Activated T-helper 1 cell treated with anti-CD3 and anti-CD28 coated beads, Interleukin-2, amount 50 U/mL, for 16 hours (primary cell): ENCODE measurements at places on chromosomes 5 and 9.

DNA sequence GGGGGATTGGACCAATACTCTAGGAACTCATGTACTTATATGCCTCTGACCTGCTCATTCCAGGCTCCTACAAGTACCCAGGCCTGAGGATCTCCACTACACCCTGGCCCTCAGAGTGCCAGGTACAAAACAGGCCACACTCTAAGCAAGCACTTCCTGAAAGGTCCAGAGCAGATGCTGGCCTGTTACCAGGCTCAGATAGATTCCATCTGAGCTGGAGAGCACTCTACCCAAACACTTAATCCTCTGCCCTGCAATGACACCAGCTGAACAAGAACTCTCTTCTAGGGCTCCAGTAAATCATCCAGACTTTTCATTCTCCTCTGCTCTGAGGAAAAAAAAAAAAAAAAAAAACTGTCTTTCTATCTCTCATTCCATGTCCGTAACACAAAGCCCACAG lies 2.9 kb downstream of the P4HA2 start:
- no peak for DNase-seq

DNA sequence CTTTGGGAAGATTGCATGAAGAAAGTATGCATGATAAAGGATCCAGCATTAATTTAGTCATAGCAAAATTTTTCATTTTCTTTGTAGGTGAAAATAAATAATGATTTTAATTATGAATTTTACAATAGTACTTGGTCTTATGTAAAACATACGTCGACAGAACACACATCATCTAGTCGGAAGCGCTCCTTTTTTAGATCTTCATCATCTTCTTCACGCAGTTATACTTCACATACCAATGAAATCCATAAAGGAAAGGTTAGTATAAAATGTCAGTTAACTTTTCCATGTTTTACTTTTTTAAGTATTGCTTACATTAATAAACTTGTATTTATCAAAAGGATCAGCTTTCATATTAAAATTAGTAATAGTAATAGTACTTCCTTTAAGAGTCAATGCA lies 35.8 kb downstream of the C7 start:
- DNase-seq, result no peak

DNA sequence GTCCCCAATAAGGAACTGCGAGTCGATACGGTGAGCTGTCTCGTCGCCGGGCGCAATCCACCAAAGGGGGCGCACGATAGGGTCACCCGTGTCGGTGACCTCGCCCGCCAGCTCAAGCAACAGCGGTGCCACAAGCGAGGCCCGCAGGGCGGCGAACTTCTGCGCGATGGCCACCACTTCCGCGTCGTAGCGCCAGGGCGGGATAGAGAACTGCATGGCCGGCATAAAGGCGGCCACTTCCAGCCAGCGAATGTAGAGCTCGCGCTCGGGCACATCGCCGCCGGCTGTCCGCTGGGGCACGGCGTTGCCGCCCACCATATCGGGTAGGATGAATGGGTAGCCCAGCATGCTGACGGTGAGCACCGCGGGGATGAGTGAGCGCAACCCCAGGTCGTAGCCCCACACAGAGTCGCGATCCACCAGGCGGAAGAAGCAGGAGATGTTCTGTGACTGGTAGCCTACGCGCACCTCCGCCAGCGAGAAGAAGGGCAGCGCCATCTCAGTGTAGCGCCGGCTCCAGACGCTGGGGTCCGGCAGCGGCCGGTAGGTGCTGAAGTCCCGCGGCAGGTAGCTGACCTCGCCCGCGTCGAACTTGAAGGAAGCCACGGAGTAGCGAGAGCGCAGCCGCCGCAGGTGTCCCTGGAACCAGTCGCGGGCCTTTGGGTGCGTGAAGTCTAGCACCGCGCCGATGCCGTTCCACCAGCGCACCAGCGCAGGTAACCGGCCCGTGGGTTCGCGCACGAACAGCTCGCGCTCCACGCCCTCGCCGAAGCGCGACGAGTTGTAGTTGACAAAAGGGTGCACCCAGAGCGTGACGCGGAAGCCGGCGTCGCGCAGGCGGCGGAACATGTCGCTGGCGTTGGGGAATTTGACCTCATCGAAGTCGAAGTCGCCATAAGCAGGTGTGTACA lies 5.5 kb downstream of the MYORG start:
- no peak for DNase-seq

DNA sequence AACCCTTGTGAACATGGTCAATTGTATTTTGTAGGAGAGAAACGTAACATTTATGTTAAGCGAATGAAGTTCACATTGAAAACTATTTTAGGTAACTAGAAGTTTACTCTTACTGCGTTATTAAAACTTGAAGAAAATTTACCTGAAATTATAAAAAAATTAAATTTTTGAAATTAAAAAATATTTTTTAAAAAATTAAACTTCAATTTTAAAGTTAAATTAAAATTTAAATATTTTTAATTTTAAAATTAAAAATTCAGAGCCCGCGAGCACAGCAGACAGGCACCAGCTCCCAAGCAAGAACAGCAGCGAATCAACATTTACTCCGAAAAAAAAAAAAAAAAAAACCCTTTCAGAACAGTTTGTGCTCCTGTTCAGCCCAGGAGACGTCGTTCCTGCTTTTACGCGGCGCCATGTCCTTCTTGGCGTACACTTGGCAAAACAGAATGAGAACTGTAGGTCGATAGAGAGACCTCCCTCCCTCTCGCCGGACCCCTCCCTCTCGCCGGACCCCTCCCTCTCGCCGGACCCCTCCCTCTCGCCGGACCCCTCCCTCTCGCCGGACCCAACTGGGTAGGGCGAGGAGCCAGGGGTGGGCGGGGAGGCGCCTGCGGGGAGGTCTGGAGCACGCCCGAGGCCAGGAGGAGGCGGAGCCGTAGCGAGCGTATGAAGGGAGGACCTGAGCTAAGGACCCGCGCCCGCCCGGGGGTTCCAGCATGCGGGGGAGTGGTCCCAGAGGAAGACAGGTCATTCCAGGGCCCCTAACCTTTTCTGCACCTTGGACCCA lies 235.8 kb downstream of the ROR2 start:
- no peak for DNase-seq

DNA sequence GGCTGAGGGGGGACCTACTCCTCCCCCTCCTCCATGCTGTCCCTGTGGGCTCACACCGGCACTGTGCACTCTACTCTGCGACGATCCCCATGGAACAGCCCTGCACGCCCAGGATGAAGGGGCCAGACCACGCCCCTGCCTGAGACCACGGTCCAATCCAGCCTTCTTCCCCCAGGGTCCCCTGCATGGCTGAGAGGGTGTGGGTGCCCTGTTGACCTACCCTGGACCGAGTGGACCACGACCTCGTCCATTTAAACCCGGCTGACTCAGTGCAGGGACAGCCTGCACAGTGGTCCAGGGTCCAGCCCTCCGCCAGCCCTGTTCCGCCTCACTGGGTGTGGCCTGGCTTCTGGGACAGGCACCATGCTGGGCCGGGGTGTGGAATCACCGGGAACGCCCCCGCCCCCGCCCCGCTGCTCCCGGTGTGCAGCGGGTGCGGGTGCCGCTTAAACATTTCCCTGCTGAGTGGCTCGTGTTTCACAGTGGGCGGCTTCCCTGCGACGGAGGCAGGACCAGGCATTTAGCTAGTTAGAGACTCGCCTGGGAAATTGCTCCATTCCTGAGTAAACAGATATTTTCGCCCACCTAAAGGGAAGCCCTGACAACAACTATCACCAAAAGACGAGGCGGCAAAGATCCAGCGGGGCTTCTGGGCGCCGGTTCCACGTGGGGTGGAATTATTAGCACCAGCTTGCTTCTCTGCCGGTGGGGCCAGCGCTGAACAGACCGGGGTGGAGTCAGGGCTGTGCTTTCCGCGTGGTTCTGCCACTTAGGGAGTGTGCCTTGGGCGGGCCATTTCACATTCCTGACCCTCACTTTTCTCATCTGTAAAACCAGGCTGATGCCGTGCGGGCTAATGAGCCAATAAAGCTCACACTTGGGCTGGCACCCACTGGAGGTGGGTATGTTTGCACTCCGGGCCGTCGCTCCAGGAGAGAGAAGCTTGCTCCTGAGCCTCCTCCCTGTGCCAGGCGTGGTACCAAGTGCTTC lies 22.6 kb downstream of the DBH start:
- DNase-seq, result no peak

DNA sequence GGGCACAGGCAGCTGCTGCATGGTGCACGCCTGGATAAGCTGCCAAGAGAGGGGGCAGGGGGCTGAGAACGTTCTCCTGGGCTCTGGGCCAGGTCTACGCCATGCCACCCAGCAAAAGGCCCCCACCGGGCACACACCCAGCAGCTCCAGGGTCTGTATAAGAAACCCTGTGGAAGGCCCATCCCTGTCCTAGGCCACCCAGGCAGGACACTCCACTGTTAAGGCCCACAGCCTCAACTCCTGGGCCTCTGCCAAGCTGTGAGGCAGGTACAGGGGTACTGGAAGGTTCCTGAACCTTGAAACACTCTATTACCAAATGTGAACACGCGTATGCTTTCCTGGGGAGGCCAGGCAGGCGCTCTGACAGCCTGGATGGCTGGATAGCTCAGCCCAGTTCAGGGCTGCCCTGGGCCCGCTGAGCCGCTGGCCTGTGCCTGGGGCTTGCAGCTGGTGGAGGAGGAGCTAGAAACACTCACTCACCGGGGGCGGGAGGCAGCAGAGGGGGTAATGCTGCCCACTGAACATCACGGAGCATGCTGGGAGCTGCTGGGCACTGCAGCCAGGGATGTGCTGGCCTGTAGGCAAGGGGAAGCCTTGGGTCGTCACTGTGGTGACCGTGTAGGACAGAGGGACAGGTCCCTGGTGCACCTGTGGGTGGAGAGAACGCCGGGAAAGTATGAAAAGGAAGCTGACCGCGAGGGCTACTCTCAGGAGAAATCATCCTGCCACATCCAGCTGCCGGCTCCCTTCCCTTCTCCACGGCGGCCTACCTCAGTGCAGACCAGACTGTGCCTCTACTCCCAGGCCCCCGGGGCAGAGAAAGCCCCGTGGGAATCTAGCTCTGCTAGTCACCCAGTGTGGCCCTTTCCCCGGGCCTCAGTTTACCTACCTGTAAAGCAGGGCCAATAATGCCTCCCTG lies 6.0 kb downstream of the RNF44 start:
- DNase-seq, result no peak

DNA sequence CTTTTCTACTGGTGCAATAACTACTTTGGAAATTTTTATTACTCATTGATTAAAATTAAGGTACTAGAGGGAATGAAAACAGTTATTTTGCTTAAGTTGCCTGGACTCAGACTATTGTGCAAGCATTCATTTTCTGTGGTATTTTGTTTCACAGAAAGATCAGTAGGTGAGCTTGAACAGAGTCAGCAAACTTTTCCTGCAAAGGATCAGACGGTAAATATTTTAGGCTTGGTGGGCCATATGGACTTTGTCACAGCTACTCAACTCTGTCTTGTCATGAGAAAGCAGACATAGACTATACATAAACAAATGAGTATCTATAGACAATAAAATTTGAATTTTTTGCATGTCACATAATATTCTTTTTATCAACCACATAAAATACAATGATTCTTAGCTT lies 1036.4 kb downstream of the NR2F1-AS1 start:
- no peak for DNase-seq

DNA sequence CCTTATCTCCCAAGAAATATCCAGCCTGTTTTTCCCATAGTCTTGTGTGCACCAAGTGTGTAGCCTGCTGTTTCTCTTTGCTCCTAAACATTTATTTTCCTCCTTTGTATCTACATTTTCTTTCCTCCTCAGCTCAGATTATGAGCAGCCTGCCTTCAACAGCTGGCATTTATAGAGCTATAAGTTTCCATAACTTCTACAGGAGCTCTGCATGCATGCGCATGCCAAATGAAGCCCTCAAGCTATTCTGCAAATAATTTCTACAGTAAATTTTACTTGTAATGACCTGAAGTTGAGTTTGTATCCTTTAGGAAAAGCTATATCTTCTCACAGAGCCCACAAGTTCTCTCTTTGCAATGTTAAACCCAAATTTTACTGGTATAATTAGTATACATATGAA lies 699.5 kb downstream of the CETN3 start:
- DNase-seq, result no peak

GRCh38 chr5:147957901-147958300 lies 51.6 kb upstream of the C5orf46 start:
- DNase-seq, result no peak

- DNase-seq, result no peak
These were observed 41.9 kb downstream of the NCS1 start for GRCh38 chr9:130213911-130214761.

- no peak for DNase-seq
These were observed 28.4 kb downstream of the EHMT1 start for GRCh38 chr9:137647096-137647714.

GRCh38 chr9:2583308-2584013 lies 38.1 kb upstream of the VLDLR start:
- no peak for DNase-seq

DNA sequence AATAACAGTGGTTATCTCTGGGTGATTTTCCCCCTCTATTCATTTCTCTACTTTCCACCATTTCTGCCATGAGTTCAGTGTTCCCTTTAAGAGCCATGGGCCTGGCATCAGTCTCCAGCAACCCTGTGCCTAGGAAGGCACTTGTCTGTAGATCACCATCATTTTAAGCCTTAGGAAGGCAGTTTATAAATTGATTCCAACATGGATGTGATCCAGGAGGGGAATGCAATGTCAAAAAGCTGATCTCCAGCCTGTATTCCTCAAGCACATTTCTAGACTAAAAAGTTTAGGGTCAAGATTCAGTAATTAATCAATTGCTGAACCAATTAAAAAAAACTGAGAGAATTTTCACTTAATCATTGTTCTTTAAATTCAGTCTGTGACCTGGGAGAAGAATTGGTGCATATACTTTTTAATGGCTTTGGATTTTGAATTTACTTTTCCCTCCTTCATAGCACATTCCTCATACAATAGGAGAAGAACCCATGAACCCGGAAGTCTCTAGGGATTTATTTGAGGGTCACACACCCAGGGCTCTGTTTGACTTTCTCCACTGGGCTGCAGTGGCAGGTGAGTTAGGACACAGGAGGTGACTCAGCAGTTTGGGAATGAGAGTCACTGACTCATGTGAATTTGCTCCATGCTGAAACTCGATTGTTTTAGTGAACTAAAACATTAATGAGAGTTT lies 6.1 kb upstream of the ERMP1 start:
- no peak for DNase-seq

DNA sequence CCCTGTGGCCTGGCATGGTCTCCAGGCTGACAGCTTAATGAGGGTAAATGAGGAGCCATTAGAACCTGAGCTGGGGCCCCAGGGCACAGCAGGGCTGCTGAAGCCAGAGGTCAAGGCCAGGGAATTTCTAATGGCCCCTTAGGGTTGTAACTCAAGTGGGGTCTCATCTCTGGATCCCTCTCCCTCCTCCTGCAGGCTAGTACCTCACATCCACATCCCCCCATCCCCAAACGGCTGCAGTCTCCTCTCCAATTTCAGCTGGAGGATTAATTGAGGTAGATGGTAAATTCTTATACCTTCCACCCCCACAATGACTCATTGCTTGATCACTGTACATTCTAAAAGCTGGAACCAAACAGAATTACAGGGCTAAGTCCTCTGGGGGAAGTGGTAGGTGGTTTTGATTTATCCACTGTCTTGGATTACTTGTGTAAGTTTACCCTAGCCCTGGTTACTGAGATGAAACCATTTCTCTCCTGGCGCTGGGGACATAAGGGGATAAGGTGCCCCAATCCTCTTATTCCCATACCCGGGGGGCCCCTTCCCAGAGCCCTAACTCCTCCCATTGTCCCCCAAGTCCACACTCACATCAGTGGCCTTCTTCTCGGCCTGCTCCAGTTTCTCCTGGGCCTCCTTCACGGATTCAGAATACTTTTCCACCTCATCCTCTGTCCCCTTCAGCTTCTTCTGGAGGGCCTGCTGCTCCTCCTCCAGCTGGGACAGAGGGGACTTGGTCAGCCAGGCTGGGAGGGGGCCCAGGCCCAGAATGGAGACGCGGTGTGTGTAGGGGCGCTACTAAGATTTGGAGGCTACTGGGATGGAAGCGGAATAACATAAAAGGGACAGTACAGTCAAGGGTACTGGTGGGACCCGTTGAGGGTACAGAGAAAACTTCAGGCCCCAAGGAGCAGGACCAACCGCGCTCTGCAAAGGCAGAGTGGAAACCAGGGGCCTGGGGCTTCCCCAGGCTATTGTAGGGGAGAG lies 875 bp downstream of the TPM2 start:
- DNase-seq, result no peak
